Left forelimb (tissue), 1 donor: ENCODE measurements at places on chromosomes 7 and 10.

GRCh38 chr10:18005781-18006456, 54.2 kb downstream of the SLC39A12 start:
- DNase-seq, result no peak

DNA sequence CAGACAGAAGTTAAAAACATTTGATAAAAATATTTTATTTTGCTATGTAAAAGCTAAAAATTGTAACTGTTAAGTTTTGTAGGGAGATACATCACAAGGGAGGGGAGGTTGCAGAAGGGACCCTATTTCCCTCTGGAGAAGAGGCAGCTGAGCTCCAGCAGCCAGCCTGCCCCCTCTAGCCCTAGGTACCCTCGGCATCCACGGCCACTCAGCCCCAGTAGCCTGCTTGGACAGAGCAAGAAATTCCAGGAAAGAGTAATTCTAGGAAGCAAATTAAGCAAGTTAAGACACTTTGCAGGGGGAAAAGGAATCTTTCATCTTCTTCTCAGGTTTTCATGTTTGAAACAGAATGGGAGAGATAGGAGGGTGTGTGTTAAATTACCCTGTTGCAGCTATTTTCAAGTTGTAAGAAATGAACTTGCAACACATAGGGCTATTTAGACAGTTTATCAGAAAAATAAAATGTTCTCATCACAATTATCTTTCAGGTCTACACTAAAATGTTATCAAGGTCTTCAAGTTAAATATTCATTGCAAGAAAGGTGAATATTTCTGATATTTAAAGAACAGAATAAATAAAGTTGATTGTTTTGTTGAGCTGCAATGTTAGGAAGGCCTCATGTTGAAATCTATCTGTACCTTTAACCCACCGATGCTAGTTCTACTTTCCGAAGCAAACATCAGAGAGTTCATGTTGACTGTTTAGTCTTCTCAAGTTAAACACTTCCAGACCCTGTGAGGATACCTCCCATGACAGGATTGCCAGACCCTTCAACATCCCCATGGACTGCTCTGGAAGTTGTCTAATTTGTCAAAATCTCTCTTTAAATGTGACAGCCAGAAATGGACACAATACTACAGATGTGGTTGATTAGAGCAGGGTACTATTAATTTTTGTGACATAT, 5.5 kb downstream of the SGCE start:
- DNase-seq, result no peak

DNA sequence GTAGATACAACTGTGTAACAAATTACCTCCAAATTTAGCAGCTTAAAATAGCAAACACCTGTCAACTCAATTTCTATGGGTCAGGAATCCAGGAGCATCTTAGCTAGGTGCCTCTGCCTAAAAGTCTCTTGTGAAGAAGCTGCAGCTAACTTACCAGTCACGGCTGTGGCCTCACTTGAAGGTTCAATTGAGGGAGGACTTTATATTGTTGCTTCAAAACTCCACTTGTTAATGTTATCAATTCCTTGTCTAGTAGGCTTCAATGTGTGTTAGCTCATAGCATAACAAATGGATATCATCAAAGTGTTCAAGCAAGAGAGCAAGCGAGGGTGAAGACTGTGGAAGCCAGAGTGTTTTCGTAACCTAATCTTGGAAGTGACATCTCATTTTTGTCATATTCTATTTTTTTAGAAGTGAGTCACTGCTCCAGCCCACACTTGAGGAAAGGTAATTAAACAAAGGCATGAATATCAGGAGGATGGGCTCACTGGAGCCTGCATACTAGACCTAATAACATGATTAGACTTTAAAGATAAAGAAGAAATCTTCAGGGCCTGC, 172.9 kb downstream of the SPAG6 start:
- no peak for DNase-seq

GRCh38 chr7:157856873-157857577, 520.2 kb downstream of the DNAJB6 start:
- no peak for DNase-seq

DNA sequence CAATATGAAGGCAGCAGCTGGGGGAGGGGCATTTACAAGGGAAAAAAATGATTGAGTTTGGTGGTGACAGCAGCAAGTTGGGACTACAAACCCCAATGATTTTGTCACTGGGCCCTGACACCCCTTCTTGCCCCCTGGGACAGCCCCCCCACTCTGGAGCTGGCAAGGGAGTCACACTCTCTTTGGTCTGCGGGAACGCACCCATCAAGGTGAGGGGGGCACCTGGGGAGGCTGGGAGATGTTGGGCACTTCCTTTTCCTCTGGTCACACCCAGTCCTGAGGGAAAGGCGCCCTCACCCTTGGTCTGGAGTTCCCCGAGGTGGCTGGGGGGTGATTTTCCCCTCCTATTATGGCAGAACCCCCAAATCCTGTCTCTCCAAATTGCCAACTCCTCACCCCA, 24.4 kb downstream of the EPHB4 start:
- no peak for DNase-seq

GRCh38 chr7:132518102-132518838, 58.0 kb downstream of the PLXNA4 start:
- DNase-seq, result peak; percentile 38

DNA sequence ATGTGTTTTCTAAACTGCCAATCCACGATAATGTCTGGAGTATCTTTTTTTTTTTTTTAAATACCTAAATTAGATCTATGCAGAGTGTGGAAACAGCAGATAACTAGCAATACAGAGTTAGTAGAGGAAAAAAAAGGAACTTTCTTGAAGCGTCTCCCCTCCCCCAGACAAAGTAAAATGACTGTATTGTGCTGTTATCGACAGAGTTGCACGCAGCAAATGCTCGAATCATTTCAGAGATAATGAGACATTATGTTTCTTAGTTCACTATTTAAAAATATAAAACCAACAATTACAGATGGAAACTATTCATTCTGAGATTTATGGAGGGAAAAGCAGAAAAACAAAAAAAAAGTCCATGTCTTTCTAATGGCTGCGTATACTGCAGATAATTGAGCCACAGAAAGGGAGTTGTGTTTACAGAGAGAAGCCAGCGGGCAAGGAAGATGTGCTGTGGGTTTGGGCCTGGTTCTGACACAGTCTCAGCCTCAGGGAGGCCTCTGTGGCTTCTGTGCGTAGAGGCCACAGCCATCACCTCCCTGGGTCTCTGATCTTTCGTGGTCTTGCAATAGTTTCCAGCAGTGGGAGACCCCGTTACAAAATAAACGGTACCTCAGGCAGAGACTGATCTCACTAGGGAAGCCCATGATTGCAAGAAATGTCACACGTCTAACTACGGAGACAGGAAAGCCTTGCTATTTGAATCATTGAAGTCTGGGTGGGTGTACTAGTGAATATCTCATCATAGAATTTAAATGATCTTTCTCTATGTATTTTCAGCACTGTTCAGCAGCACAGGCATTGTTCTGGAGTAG, 19.1 kb upstream of the KLF6 start:
- DNase-seq, result no peak

DNA sequence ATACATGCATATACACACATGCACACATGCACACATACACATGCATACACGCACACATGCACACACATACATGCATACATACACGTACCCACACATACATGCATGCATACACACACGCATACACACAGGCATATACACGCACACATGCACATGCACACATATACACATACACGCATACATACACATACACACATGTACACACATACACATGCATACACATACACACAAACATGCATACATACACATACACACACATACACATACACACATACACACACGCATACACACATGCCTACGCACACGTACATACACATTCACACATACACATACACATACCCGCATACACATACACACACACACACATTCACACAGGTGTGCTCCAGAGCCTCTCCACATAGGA, 81.0 kb upstream of the KMT2E start:
- DNase-seq, result no peak
